Myocyte (in vitro differentiated cells): ENCODE measurements at places on chromosomes 16 and 17.

GRCh38 chr16:71675380-71675779 lies 49.1 kb downstream of the PHLPP2 start:
- DNase-seq: no peak

- DNase-seq: no peak
Observed at GRCh38 chr16:1258906-1259759, 3.3 kb downstream of the TPSD1 start.

DNA sequence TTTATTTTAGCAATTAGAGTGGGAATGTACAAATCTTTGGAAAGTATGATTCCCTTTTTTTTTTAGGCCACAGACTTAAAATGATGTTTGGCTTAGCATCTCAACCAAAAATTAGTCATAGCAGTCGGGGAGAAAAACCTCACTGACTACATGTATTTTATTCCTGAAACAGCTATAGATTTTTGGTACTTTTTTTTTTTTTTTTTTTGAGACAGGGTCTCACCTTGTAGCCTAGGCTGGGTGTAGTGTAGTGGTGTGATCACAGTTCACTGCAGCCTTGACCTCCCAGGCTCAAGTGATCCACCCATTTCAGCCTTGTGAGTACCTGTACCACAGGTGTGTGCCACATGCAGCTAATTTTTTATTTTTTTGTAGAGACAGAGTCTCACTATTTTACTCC lies 23.4 kb downstream of the RNFT1 start:
- DNase-seq: no peak

- DNase-seq: no peak
Observed at GRCh38 chr16:84144209-84144858, 643 bp downstream of the HSDL1 start.

- no peak for DNase-seq
Observed at GRCh38 chr17:1168533-1169220, 11.1 kb downstream of the ABR start.
